ENCODE measurements at places on chromosomes 1 and 21.

DNA sequence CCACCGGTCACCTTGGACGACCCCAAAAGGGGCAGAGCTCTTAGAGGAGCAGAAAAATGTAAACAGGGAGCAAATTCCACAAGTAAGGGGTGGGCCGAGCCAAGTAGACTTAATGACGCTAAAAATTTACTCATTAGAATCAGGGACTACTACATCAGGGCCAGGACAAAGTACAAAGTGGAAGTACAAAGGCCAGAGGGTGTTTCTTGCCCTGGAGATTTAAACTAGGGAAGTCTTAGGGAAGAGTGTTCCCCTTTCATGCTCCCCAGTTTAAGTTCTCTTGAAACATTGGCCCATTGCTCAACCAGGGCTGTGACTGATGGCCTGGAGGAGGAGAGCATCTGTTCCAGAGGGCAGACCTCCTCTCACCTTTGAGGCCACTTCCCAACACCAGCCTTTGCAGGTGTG lies 48.6 kb downstream of the BACH1 start:
- no peak for DNase-seq

- no peak for DNase-seq
Measured at GRCh38 chr1:212689758-212690529, 9.7 kb downstream of the BATF3 start.

- no peak for DNase-seq
Measured at GRCh38 chr1:64523413-64524337, 53.7 kb downstream of the CACHD1 start.

DNA sequence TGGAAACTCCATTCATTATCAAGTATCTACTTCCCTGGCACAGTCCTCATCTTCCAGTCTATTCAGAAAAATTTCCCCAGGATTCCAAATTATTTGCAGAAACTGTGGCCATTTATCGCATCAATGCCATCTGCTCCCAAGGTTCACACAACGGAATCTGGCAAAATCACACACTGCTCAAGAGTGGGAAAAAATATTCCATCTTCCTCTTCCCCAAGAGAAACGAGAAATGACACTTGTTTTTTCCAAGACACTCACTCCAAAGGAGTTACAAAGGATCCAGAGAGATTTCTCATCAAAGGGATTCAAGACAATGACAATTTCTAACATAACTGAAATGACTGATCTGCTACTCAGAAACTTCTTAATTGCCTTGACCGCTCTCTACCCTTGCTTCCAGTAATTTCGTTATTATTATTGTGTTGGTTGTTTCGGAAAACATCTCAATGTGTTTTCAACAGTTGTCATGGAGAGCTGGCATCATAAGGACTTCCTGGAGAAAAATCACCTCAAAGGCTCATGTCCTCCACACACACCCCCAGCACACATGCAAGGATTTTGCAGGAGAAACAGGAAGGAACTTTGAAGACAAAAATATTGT lies 128.0 kb downstream of the PSMG1 start:
- no peak for DNase-seq

GRCh38 chr1:205316161-205316566 lies 5.4 kb downstream of the NUAK2 start:
- DNase-seq: no peak

DNA sequence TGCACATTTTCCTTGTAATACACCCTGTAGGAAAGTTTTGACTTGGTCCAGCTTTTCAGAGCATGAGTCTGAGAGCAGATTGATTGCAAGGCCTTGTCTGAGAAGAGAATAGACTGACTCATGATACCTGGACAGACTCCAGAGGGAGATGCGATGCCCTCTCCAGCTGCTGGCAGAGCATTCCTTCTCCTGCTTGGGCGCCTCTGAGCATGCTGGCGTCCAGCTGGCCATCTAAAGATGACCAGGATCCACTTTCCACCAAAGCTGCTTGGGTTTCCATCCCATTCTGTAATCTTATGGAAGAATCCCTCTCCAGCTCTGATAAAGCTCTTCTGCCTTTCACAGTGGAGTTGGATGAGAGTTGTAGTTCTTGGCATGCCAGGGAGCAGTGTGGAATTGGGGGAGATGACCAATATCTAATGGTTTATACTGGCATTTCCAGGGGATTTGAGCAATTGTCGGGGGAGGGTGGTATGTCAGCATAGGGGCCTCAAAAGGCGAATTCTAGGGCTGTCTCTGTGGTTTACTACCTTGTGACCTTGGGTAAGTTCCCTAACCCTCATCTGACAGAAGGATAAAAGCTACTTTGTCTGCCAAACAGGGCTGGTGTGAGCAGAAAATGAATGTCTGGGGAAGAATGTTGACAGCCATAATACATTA lies 19.5 kb downstream of the SZRD1 start:
- no peak for DNase-seq

GRCh38 chr1:170959385-170959784 lies 24.1 kb downstream of the MROH9 start:
- DNase-seq: no peak

DNA sequence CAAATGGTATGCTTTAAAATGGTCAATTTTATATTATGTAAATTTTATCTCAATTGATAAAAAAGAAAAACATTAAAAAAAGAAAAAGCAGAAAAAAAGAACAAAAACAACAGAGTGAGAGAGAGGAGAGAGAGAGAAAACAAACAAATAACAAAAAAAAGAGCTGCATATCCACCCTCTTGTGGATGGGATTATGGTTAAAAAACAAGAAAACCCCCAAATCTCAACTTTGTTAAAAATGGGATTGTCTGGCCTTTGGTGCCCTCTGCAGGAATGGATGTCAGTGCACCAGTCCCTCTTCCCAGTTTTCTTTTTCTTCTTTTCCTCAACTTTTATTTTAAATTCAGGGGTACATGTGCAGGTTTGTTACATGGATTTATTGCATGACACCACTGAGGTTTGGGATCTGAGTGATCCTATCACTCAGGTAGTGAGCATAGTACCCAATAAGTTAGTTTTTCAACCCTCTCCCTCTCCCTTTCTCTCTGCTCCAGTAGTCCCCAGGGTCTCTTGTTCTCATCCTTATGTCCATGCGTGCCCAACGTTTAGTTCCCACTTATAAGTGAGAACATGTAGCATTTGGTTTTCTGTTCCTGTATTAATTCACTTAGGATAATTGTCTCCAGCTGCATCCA lies 28.1 kb downstream of the RNF187 start:
- DNase-seq: peak; percentile 48

GRCh38 chr21:45113543-45113942 lies 39.2 kb downstream of the ADARB1 start:
- DNase-seq: no peak

DNA sequence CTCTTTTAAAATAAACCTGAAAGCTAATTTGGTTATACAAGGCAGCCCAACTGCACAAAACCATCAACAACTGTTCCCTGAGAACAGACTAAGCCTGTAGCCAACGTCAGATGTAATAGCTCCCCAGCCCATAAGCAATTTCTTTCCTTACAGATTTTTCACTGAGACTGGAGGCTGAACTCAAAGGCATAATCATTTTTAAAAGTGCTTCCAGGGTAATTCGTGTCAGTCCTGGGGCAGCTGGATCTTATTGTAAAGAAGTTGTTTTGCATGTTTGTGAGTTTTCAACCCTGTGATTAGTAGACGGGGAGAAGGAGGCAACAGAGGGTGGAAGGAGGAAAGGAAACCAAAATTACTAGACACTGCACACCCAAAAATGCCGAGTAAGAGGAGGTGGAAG lies 3.2 kb downstream of the DPT start:
- no peak for DNase-seq

DNA sequence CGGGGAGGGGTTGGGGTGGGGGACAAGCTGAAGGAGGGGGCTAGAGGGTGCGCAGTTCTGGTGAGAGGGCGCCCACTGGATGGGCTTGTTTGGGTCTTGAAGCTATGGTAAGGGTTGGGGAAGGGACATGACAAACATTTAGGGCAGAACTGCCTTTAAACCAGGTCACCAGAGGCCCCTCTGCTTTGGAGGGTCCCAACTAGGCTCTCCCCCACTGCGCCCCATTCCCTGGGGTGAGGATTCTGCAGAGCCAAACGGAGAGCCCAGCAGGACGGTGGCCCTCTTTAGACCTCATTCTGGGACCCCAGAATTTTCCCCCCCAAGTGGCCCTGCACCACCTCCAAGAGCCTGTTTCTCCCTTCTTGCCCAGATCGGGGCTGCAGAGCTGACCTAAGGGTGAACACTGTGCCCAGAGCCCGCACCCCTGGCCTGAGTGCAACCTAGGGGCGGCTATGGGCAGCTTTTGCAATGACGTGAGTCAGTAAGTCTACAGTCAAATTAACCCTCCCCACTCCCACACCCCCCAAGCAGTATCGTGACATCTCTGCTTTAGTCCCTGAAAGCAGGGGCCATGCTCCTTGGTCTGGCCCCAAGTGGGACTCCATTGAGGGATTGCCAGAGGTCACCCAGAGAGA lies 593.8 kb downstream of the MATN1 start:
- no peak for DNase-seq

- DNase-seq: no peak
Measured at GRCh38 chr1:20499718-20500117, 8.2 kb downstream of the MUL1 start.

DNA sequence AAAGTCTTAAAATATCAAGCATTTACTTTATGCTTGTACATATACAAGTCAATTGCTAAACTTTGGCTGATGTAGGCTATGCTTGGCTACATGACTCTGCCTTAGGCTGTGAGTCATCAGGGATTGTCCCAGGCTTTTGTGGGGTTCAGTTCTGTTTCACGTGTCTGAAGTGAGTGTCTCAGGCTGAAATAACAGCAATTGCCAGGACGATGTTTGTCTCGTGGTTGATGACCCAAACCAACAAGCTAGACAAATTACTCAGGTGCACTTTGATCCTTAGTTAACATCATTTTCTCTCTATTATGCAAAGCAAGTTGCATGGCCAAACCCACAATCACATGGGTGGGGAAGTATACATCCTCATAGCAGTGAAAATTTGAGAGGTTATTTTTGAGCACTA lies 410.1 kb downstream of the BRINP3 start:
- no peak for DNase-seq

- no peak for DNase-seq
Measured at GRCh38 chr1:44249543-44249942, 36.3 kb downstream of the DMAP1 start.

- no peak for DNase-seq
Measured at GRCh38 chr1:42162181-42162580, 2.4 kb downstream of the GUCA2A start.

GRCh38 chr1:234533034-234533891 lies 54.3 kb upstream of the TARBP1 start:
- no peak for DNase-seq

DNA sequence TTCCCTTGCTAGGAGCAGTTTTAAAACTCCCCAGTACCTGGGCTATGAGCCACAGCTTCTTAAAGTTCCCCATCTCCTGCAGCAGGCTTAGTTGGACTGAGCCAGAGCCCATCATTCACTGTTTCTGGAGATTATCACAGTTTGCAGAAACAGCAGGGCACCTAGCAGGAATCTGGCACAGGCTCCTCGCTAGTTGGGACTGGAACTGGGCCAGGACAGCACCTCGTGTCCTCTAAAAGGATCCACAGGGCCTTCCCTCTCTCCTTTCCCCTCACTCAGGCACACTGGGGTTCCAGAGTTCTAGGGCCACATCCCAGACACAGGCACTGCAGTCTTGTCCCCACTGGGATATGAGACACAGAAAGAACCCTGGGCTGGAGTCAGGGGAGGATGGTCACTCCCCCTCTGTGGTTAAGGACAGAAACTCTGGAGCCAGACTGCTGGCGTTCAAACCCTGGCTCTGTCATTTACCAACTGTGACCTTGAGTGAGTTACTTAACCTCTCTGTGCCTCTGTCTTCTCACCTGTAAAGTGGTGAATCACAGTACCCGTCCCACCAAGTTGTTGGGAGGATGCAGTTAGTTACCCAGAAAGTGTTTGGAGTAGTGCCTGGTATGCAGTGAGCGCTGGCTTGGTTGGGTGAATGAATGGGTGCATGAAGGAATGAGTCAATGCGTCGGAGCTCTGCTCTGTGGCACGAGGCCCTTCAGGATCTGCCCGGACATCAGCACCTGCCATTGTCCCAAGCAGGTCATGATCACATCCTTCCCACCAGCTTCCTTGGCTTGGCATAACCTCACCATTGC lies 18.8 kb upstream of the ECE1 start:
- no peak for DNase-seq

DNA sequence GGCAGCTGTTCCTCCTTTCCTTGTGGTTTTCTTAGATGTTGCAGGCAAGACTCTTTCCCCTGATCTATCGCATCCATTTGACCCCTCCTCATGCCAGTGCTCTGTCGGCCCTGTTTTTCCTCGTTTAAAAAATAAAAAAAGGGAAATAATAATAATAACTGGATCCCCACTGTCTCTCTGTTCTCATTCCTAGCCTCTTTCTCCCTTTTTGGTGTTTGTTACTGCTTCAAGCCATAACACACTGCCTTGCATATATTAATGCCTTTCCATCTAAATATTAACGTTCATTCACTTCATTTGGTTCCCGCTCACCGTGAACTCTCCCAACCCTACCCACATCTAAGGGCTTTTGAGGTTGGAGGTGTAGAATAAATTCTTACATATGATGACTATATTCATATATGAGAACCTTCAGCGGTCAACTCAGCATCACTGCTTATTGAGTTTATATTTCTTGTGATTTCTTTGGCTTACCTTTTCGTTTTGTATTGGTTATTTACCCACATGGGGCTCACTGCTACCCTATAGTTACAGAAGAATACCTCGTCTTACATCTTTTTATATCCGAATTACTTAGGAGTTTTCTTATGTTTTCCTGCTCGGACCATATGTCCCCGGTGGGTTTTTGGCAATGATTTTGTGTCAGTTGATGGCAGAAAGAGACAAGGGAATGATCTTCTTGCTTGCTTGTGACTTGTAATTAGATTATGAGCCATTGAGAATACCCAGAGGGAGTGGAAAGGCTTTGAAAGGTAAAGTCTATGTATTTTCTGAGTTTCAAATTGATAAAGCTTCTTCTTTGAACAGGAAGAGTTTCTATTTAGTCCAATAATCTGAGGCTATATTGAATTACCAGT lies 805 bp downstream of the ATG4C start:
- DNase-seq: peak; percentile 11

- DNase-seq: no peak
Measured at GRCh38 chr1:245827301-245827700, 672.5 kb downstream of the KIF26B start.

GRCh38 chr1:234746798-234747196 lies 136.8 kb upstream of the IRF2BP2 start:
- DNase-seq: no peak

DNA sequence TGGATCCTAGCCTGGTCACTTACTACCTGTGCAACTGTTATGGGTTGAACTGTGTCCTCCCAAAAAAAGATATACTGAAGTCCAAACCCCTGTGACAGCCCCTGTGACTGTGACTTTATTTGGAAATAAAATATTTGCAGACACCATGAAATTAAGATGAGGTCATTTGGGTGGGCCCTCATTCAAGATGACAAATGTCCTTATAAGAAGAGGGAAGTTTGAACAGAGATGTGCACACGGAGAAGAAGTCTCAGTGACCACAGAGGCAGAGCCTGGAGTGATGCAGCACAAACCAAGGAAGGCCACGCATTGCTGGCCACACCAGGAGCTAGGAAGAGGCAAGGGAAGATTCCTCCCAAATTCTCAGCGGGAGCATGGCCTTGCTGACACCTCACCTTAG lies 249.7 kb upstream of the RUNX1 start:
- DNase-seq: no peak

DNA sequence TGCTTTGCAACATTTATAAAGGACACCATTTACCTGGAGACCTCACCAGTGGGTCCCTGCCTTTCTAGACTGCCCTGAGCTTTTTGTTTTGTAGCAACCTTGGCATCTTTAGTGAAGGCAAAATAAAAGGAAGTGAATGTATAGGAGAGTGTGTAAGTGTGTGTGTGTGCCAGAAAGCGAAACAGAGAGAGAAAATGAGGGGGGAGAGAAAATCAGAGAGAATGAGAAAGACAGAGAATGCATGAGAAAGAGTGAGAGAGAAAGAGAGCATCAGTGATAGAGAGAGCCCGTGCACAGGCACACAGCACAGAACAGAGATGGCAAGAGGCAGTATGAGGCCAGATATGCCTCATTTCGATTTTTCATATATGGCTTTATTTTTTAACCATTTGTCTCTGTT lies 57.5 kb downstream of the HSD3B1 start:
- DNase-seq: no peak

Measured in CD4-positive, alpha-beta T cell treated with Interleukin-4 for 4 hours (primary cell).